T-cell (primary cell): ENCODE measurements at places on chromosomes 6 and 20. TPM values are rescaled to one million over a fixed set of nuclear protein-coding genes. Genes with fewer than 3 reads are reported as not detected.

DNA sequence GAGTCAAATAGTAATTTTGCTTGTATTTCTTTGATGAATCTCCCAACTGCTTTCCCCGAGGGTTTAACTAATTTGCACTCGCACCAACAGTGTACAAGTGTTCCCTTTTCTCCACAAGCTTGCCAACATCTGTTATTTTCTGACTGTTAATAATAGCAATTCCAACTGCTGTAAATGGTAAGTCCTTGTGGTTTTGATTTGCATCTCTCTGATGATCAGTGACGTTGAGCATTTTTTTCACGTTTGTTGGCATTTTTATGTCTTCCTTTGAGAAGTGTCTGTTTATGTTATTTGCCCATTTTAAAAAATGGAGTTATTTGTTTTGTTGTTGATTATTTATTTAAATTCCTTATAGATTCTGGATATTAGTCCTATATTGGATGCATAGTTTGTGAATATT lies 399.8 kb upstream of the MAN1A1 start:
- DNase-seq, result no peak
- H3K27ac ChIP-seq, result no peak overlapping the region

GRCh38 chr6:18147616-18148015 lies 7.3 kb downstream of the TPMT start:
- no peaks in the 10 kb centered on the region for H3K27me3 ChIP-seq
- H3K36me3 ChIP-seq, result peaks cover 47% of the 10 kb centered on the region
- no peak overlapping the region for H3K4me3 ChIP-seq
- no peaks in the 10 kb centered on the region for H3K4me1 ChIP-seq

GRCh38 chr20:45342855-45343531 lies 5.2 kb downstream of the SDC4 start:
- H3K36me3 ChIP-seq, result no peaks in the 10 kb centered on the region
- no peak overlapping the region for H3K27ac ChIP-seq
- DNase-seq, result no peak
- H3K4me3 ChIP-seq, result no peak overlapping the region
- no peaks in the 10 kb centered on the region for H3K27me3 ChIP-seq

DNA sequence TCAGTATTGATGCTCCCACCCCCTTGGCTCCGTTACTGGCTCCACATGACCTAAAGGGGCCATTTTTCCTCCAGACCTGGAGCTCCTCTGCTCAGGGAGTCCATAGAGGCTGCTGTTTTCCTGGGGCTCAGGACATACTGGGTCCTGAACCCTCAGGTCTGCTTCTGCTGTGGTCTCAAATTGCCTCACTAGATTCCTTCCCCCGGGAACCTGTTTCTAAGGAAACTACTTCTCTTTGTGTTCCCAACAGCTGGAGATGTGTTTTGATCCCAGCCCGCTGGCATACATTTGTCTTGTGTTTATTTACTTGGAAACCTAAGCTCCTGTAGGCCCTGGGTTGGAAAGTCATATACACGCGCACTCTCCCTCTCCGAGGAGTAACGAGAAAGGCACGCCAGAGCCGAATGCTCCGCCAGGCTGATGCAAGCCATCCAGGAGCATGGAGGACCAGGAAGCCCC lies 222.8 kb downstream of the UST start:
- no peaks in the 10 kb centered on the region for H3K36me3 ChIP-seq
- no peaks in the 10 kb centered on the region for H3K27me3 ChIP-seq
- H3K27ac ChIP-seq, result no peak overlapping the region
- DNase-seq, result no peak
- H3K4me1 ChIP-seq, result peaks cover 7% of the 10 kb centered on the region
- no peak overlapping the region for H3K4me3 ChIP-seq

DNA sequence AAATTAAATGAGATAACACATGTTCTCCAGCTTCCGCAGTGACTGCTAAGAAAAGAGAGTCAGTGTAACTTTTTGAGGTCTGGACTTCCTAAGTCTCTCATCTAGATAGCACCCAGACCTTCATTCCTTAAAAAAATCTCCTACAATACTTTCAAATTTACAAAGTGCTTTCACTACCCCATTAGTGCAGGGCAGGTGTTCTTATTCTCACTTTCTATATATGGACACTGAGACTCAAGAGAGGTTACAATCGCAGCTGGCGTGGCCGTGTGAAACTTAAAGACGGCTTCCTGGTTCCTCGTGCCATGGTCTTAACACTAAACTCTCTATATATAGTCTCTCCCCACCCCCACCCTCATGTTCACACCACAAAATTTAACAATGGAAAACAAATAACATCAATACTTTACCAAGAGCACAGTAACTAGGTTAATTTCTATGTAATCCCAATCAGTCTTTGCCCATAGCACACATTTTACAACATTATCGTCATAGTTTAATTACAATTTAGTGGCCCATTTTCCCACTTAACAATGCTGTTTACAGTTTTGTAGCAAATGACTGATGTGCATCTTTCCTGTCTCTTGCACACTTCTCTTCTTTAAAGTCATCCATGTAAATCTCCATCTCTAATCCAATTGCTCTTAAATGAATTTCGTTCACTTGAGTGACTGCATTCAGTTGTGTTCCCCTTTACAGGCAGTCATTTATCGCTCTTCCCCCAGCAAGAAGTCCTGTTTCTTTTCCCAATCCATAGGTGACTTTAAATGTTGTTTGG lies 78.8 kb upstream of the ARID1B start:
- no peak for DNase-seq
- H3K27me3 ChIP-seq, result peaks cover 11% of the 10 kb centered on the region
- H3K4me3 ChIP-seq, result no peak overlapping the region
- H3K4me1 ChIP-seq, result no peaks in the 10 kb centered on the region

The FBXO5 gene
- total RNA-seq, result 8.1 TPM

The CENPW gene
- total RNA-seq, result 2.8 TPM

- no peaks in the 10 kb centered on the region for H3K4me1 ChIP-seq
- no peaks in the 10 kb centered on the region for H3K27me3 ChIP-seq
- no peak overlapping the region for H3K4me3 ChIP-seq
- H3K36me3 ChIP-seq, result peaks cover 6% of the 10 kb centered on the region
- no peak for DNase-seq
Measured at GRCh38 chr6:155260686-155261085, 3.1 kb upstream of the CLDN20 start.

The CHRNA4 gene
- total RNA-seq, result not detected

The SLC16A10 gene
- total RNA-seq, result 14.9 TPM

The NPBWR2 gene
- total RNA-seq, result not detected
